ENCODE measurements at places on chromosomes 6 and 20. TPM values are rescaled to one million over a fixed set of nuclear protein-coding genes. Genes with fewer than 3 reads are reported as not detected.

The SLC22A23 gene
- total RNA-seq = 161 TPM

DNA sequence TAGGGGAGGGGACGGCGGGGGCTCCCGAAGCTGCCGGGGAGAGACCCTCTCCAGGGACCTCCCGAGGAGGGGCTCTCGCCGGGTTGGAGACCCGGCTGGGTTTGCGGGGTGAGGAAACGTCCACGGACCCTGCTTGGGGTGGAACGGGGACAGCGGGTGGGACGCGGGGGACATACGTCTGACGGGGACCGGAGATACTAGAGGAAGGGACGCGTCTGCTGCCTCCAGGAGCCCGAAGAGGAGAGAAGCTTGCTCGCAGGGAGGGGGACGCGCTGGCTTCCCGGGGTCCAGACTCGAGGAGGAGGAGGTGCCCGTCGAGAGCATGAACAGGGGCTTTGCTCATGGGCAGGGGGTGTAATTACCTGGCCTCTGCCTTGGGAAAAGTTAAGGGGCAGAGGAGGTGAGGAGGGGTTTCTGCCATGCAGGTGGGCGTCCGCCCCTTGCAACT lies 593 bp downstream of the DNMT3B start:
- no peak for DNase-seq

GRCh38 chr6:1015825-1016224 lies 296.1 kb upstream of the FOXQ1 start:
- no peak for DNase-seq

DNA sequence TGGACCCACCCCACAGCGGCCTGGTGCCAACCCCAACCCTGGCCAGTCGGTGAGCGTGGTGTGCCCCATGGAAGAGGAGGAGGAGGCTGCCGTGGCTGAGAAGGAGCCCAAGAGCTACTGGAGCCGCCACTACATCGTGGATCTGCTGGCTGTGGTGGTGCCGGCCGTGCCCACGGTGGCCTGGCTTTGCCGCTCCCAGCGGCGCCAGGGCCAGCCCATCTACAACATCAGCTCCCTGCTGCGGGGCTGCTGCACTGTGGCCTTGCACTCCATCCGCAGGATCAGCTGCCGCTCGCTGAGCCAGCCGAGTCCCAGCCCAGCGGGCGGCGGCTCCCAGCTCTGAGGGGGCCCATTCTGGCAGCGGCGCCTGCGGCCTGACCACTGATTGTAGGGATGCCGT lies 23.2 kb downstream of the SDCBP2 start:
- DNase-seq = no peak

DNA sequence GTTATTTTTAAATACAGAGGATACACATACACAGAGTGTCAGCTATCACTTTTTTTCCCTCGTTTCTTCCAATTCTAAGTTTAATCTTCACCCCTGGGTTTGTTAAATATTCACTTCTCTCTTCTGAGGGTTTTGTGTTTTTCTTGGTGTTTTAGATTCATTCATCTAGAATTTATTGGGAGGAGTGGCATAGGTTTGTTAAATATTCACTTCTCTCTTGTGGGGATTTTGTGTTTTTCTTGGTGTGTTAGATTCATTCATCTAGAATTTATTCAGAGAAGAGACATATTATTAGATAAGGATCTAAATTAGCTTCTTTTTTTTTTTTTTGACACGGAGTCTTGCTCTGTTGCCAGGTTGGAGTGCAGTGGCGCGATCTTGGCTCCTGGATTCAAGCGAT lies 3.9 kb downstream of the GTF2H5 start:
- no peak for DNase-seq

The SLC22A16 gene
- not detected for total RNA-seq

GRCh38 chr20:18180815-18181214 lies 43.2 kb downstream of the KAT14 start:
- no peak for DNase-seq
